Transverse colon (tissue), 4 donors: ENCODE measurements at places on chromosomes 1 and 21. TPM values are rescaled to one million over a fixed set of nuclear protein-coding genes. Genes with fewer than 3 reads are reported as not detected.

AHCYL1 gene
- 31.8 TPM for total RNA-seq

SMPDL3B gene
- 64.3 TPM for total RNA-seq

KLHL12 gene
- 26.6 TPM for total RNA-seq

OVAAL gene
- not detected for total RNA-seq

LAPTM5 gene
- 21.3 TPM for total RNA-seq

TCEA3 gene
- total RNA-seq, result 137 TPM

MTARC1 gene
- 28.8 TPM for total RNA-seq

DUSP23 gene
- 9.7 TPM for total RNA-seq

ELF3 gene
- 885 TPM for total RNA-seq

KDF1 gene
- total RNA-seq, result 11.6 TPM

KRTAP27-1 gene
- not detected for total RNA-seq

C1orf56 gene
- total RNA-seq, result 3.7 TPM

PLA2G2C gene
- 4.1 TPM for total RNA-seq

ENAH gene
- total RNA-seq, result 14.7 TPM

SLFNL1 gene
- 3.0 TPM for total RNA-seq

ARPC5 gene
- total RNA-seq, result 123 TPM

SLC30A10 gene
- 79.3 TPM for total RNA-seq

C1orf87 gene
- not detected for total RNA-seq

NBPF11 gene
- total RNA-seq, result 24.3 TPM

EFNA3 gene
- total RNA-seq, result 7.0 TPM

GSTM3 gene
- 8.2 TPM for total RNA-seq

ALDH9A1 gene
- 31.2 TPM for total RNA-seq

MAB21L3 gene
- 9.4 TPM for total RNA-seq

AKT3 gene
- 16.8 TPM for total RNA-seq
